ENCODE measurements at places on chromosomes 7 and 10. TPM values are rescaled to one million over a fixed set of nuclear protein-coding genes. Genes with fewer than 3 reads are reported as not detected.

Gene ARHGAP19
- 4.7 TPM for total RNA-seq

Gene MEOX2
- total RNA-seq: not detected

Gene NPFFR1
- not detected for total RNA-seq

Gene ZPBP
- not detected for total RNA-seq

Gene LEP
- total RNA-seq: under 0.01 TPM

Gene TMEM213
- not detected for total RNA-seq

Gene NUTM2D
- 2.4 TPM for total RNA-seq

Gene SPDYE17
- not detected for total RNA-seq

Gene PPP1R9A
- total RNA-seq: 1.0 TPM

Gene MYL10
- not detected for total RNA-seq

Gene PIK3CG
- total RNA-seq: not detected

Gene ADCK2
- 74.2 TPM for total RNA-seq

Gene STOX1
- total RNA-seq: not detected

Gene FAM221A
- total RNA-seq: 2.6 TPM

Gene LBX1
- total RNA-seq: not detected

Gene CHRM2
- total RNA-seq: not detected

Gene NODAL
- total RNA-seq: not detected

Gene ZRANB1
- 29.5 TPM for total RNA-seq

Gene SEMA3C
- total RNA-seq: 178 TPM
